ENCODE measurements at places on chromosomes 13 and 19.
A peak's percentile ranks its signal among the peaks of the same experiment; 100 is the strongest.

GRCh38 chr19:41192574-41193429 lies at the start of gene CYP2S1:
TSS of gene CYP2S1 (plus strand) at chr19:41193219. CDS start at chr19:41193265, 46 bp downstream.
- DNase-seq: no peak

DNA sequence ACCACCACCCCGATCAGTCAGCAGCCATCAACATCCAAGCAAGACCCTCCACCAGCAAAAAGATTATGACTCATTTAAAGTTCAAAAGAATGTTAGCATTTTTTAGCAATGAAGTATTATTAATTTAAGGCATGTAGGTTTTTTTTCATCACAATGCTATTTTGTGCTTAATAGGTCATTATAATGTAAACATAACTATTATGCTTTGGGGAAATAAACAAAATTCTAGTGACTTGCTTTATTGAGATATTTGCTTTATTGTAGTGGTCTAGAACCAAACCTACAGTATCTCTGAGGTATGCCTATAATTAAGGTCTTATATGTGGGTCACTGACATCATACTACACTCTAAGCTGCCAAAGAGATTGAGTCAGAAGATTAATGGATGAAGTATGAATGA lies 20.0 kb downstream of the KLF12 start:
- DNase-seq: no peak

- no peak for DNase-seq
These were observed 3.8 kb downstream of the GRIK5 start for GRCh38 chr19:42066075-42066754.

DNA sequence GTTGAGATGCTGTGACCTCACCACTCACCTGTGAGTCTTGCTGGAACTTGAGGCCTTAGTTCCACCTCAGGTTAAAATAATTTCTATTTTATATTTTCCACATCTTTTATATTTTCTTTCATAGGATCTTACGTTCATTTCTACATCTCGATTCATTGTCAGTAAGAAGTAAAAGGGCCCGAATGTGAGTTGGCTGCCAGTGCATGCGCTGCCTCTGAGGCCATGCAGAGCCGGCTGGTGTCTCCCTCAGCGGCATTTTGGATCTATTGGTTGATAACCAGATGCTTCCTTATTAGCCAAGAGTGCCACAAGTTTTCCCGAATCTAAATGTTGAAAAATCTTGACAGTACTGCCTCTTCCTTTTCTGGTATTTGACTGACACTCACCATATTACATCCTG lies 347.3 kb downstream of the TEX29 start:
- no peak for DNase-seq

GRCh38 chr13:50724913-50725312 lies 118.6 kb downstream of the DLEU7 start:
- DNase-seq: no peak

- DNase-seq: no peak
These were observed 561.3 kb downstream of the FGF9 start for GRCh38 chr13:22232186-22232585.

- no peak for DNase-seq
These were observed 33.9 kb upstream of the NPAS1 start for GRCh38 chr19:46985542-46986415.

DNA sequence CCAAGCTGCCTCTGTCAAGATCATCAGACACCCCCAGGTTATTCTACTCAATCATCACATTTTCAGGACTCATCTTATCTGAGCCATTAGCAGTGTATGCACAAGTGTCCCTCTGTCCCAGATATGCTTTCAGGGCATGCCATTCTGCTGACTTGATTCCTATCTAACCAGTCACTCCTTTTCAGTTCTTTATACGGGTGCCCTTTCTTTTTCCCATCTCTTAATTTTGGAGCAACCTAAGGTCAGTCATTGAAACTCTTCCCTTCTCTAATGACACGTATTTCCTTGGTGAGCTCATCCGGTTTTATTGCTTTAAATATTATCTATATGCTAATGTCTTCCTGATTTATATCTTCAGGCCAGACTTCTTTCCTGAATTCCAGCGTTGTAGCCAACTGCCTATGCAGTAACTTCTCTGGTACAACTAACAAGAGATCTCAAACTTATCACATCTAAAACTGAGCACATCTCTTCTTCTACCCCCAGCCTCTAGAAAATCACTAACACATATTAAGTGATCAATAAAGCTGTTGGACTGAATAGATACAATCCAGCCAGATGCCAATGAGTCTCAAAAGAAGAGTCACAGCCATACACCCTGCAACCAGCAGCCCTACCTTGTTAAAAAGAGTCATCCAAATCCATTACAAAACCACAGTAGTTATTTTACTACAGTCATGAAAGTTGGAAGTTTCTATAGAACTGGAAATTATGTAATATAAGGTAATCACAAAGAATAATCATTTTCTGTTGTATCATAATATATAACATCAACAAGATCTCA lies 58.8 kb downstream of the DCLK1 start:
- no peak for DNase-seq

GRCh38 chr13:110713981-110714796 lies 689 bp downstream of the ING1 start:
- peak; percentile 46 for DNase-seq

- no peak for DNase-seq
These were observed 25.6 kb upstream of the LRP3 start for GRCh38 chr19:33168528-33168927.

GRCh38 chr19:23787106-23787505 lies 28.4 kb upstream of the ZNF681 start:
- no peak for DNase-seq

DNA sequence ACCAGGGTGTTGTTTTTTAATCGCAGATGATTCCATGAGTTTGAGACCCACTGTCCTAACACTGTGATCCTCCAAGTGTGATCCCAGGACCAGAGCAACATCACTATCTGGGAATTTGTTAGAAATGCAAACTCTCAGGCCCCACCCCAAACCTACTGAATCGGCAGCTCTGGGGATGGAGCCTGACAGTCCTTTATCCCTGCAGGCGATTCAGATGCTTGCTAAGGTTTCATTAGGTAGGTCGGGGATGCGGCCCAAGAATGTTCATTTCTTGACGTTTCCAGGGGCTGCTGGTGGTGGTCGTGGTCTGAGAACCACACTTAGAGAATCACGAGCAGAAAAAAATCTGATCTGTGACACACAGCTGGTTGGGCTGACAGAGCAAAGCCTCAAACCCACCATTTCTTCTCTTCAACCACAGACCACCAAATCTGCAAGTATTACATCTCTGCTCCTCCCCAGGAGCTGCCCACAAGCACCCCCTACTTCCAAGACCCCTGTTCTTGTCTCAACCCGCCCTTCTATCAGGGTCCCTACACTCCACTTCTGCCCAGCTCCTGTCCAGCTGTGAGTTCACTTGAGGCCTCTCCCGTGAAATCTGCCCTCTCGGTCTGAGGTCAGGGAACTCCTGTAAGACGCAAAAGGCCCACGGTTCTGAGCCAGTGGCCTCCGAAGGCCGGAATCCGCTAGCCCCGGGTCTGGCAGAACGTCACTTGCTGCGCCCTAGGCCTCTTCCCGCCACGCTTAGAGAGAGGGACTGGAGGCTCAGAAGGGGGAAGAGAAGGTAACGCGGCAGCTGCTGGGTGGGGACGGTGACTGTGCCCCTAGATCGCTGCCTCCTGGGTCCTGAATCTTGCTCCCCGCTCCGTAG lies 1.1 kb upstream of the FARP1 start:
- DNase-seq: peak; percentile 18

GRCh38 chr13:31923134-31923763 lies 108.3 kb upstream of the FRY start:
- no peak for DNase-seq

DNA sequence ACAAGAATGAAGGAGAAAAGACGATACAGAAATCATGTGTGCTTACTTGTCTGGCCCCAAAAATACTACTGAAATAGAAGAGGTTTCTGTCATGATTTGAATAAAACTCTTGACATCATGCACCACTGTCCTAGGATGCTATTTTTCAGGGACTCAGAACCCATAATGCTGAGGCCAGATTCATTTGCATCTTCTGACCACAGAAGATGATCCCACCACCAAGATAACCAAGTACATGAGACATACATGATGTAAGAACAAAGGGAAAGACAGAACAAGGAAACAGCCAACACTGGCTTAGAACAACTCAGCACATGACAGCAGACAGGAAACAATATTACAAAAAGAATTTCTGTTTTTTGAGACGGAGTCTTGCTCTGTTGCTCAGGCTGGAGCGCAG lies 2.5 kb downstream of the ZNF552 start:
- peak; percentile 32 for DNase-seq

DNA sequence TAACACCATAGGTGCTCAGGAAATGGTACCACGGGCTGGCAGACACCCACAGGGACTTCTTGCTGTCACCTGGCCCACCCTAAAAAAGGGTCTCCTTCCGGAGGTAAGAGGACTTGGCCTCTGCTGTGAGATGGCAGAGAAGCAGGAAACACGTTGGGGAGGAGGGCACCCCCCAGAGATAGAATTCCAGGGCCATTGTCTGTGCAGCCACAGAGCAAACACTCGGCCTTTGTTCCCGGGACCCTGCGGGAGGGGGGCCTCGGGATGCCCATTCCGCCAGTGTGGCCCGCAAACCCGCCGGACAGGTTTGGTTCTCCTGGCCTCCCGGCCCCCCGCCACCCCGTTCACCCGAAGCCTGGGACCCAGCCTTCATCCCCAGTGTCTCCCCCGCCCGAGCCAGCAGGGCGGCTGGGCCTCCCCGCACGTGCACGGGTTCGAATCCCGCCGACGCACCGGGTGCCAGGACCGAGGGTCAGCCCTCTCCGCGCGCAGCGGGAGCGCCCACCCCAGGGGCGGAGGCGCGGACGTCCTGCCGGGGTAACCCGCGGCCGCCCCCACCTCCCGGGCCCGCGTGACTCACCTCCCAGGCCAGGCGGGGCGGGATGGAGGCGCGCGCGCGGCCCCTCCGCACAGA lies 714 bp downstream of the PLPP2 start:
- DNase-seq: no peak

DNA sequence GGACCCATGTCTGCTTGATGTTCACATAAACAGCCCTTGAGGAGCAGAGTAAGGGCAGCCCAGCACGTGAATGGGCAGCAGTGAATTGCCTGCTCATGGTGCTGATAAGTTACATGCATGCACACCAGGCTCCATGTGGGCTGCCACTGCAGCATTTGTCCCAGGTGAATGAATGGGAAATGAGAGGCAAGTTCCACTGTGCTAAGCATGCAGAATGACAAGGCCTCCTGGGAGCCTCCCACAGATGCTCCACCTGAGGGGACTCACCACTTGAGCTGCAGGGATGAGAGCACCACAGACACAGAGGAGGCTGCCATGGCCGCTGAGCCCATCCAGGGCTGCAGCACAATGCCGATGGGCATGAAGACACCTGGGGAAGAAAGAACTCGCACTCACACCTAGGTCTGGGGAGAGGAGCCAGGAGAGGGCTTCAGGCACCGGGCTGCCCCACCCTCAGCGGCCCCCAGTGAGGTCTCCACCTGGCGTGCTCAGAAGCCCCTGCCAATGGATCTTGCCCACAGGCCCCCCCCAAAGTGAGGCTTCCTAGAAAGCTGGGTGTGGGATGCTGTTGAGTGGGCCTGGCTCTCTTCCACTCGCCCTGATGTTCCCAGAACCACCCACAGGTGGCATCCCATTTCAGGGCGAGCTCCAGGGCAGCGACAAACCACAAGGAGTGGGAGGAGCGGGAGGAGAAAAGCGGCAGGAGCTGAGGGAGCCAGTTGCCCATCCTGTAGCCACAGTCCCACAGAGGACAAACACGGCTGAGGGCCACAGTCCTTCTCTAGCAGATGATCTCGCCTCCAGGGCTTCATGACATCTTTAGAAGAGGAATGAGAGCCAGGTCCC lies 73.8 kb downstream of the CCDC70 start:
- no peak for DNase-seq

DNA sequence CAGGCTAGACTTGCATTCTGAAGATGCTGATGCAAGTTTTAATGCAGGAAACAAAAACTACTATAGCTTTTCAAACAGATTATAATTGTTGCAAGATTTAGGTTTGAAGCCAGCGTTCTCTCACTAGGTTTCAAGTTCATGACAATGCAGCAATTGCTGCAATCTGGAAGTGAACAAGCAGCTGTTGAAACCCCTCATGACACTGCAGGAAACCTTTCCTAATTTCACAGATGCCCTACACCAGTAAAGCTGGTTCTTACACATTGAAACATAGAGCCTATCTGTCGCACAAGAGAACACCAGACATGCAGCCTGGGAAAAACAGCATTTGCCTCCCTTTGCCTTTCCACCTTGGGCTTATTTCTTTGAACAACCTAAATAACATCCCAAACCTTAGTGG lies 1737.2 kb upstream of the MIR17HG start:
- DNase-seq: no peak

DNA sequence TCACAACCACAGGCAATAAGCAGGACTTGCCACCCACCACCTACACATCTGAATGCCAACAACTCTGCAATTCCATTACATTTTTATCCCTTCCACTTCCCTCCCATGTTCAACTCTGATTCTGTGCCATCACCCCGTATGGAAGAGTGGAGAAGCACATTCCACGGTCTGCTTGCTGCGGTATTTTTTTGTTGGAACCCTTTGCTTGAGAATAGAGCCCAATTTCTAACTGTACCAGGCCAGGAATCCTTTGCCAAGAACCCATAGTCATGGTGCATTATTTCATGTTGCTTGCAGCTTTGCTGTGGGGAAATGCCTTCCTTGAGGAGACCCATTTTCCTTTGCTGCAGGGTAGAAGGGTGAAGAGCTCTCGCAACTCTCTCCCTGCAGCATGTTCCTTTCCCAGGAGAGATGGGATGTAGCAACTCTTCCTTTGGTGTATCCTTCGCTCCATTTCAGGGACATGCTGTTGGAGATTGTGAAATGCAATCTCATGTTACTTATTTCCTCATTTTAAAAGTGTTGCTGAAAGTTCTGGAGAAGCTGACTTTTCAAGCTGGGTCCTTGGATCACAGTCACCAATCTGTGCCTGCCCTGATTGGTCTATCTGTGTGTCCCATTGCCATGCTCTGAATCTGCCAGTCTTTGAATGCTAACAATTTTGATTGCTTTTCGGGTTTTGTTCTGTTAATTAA lies 69.8 kb upstream of the STARD13 start:
- no peak for DNase-seq

- DNase-seq: no peak
These were observed 19.4 kb downstream of the EPS15L1 start for GRCh38 chr19:16452325-16452724.

- DNase-seq: peak; percentile 91
These were observed 13.3 kb upstream of the ISYNA1 start for GRCh38 chr19:18450931-18451836.

DNA sequence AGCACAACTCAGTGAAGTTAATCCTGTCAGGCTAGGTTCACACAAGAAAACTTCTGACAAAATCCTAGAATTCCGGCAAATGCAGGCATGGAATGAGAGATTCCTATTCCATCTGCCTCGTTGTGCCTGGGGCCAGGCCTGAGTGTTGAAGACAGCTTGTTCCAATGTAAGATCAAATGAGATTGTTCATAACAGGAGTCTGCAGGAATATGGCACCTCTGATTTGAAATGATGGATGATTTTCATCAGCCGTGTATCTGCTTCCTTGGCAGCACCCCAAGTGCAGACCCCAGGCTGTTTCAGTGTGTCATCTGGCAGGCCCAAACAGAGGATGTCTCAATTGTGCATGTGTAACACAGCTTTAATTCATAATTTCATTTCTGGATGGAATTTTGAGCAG lies 35.3 kb upstream of the SACS start:
- no peak for DNase-seq

GRCh38 chr13:41765813-41766212 lies 195.1 kb downstream of the VWA8 start:
- no peak for DNase-seq

Data from GM10248 (cell line).